ENCODE measurements at places on chromosomes 6 and 20. TPM values are rescaled to one million over a fixed set of nuclear protein-coding genes. Genes with fewer than 3 reads are reported as not detected.

Gene ZSCAN12
- 7.5 TPM for total RNA-seq

Gene GSTA2
- total RNA-seq = not detected

Gene SYCP2L
- 0.37 TPM for total RNA-seq

Gene BNIP5
- total RNA-seq = not detected

Gene DEFB128
- not detected for total RNA-seq

Gene SOX18
- 0.15 TPM for total RNA-seq
